ENCODE measurements at places on chromosomes 5 and 9.

DNA sequence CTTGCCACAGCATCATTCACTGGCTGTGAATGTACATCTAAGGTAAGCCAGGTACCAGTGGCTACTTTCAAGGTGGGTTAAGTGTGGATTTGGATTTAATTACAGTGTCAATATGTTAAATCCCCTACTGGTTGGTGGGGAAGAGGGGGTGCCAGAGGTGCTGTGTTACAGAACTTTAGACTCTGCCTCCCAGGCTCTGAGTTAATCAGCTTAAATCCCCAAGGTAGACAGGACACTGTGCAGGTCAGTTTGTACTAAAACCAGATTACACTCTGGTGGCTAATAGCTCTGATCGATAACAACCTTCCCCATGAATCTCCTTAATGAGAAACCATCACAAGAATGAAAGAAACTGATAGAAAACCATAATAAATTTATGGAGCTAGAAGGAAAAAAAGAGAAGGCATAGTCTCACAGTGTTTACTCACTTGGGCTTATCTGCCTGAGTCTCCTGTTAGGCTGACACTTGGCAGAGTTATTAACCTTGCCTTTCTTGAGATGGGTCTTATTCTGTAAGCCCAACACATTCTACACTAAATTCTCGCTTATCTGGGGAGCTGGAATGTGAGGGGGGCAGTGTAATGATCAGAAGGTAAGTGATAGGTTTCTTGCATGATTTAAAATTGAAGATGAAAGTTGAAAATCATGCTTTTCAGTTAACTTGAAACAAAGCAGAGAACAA is 106.8 kb downstream of the LMNB1 start:
- no peak for DNase-seq

DNA sequence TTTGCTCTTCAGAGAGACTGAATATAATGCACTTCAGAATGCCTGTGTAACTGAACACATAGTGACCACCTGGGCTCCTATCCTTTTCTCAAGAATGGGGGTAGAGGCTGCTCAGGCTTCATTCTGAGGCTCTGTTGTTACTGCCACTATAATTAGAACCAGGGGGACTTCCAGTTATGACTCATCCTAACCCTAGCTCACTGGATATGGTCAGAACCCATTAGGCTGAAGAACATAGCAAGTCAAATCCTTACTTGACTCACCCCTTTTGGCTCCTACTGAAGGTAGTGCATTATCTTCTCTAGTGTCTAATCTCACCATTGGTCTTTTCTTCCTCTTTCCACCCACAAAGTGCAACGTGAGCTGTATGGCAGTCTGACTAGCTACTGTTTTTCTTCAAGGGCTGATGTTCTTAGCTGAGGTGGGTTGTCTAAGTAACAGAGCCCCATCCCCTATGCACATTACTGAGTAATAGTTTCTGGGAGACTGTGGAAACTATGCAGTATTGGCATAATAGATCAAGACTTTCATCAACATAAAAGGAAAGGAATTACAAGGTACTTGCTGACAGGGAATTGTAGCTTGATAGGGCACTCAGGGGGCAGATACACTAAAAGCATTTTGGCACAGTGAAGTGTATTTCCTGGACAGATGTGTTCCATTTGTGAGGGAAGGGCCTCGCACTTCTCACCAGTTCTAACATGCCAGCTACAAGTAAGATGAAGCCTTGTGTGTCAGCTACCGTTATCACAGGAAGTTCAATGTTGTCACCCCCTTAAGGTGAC is 431.0 kb upstream of the MEF2C start:
- no peak for DNase-seq

GRCh38 chr5:154242964-154243376 is 52.4 kb downstream of the GALNT10 start:
- no peak for DNase-seq

DNA sequence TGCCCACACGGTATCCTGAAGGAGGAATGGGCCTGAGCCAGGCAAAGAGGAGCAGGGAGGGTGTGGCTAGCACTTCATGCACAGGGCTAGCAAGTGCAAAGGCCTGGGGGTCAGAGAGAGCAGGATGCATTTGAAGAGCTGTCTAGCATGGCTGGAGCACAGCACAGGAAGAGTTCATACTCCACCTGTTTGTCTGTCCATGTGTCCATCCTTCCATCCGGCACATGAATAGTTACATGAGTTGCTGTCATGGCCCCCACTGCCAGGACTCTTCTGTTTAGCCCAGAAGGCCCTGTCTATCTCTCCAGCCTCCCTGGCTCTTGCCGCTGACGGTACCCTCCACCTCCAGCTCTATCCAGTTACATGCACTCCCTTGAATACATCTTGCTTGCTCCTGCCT is 17.1 kb downstream of the RGS3 start:
- DNase-seq: no peak

- no peak for DNase-seq
Observed at GRCh38 chr9:84796404-84796803, 126.9 kb downstream of the NTRK2 start.

DNA sequence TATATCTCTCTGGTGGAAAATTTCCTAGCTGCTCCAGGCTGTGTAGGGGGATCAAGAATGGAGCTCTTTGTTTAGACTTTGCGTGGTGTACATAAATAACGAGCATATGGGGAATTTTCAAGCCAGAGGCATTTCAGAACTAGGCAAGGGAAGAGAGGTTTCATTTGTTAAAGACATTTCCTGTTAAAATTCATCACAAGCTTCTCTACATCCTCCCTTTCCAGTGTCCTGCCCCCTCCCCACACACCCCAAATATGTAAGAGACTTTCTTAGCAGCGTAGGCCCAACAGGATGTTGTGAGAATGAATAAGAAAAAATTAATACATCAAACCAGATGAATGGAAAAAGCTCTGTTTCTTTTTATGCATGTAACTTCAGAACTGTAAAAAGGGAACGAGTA is 150.3 kb downstream of the GPBP1 start:
- DNase-seq: no peak

GRCh38 chr5:164012371-164012770 is 507.0 kb downstream of the MAT2B start:
- no peak for DNase-seq

GRCh38 chr5:7869474-7870136 is 657 bp downstream of the MTRR start:
- DNase-seq: no peak

GRCh38 chr5:57171816-57172465 is 1.9 kb upstream of the GPBP1 start:
- no peak for DNase-seq

DNA sequence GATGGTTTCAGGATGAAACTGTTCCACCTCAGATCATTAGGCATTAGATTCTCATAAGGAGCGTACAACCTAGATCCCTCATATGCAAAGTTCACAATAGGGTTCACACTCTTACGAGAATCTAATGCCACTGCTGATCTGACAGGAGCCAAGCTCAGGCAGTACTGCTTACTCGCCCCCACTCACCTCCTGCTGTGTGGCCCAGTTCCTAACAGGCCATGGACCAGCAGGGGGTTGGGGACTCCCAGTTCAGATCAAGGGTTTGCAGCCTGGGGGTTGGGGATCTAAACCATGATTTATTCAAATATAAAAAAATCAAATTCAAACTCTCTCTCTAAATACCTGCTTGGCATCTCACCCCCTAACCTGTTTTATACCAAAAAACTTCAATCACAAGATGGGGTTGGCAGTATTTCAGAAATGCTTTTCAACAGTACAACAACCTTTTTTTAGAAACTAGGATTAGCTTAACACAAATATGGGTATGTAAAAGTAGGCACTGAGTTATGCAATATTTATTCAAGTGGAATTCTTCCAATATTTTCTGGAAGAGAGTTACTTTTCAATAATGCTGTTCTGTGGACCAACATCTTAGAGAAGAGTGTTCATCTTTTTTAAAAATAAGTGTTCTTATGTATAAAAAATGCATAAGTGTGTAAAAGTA is 30.1 kb upstream of the SLC12A2 start:
- no peak for DNase-seq

DNA sequence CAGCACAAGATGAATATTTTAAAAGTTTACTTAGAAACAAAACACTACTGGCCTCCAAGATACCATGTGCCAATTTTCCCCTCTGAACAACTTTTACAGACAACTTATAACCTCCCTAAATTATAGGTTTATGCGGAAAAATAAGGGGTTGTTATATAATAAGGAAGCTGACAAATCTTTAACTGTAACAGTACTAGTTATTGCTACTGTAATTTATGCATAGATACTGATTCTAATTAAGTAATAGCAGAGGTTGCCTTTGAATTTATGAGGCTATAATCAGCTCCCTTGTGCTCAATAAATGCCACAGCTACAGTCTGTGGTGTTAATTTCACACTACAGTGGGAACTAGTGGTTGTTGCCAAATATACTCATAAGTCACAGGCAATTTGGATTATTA is 291.3 kb upstream of the PCSK5 start:
- no peak for DNase-seq

GRCh38 chr5:172266071-172266675 is 17.4 kb downstream of the UBTD2 start:
- DNase-seq: no peak
